ENCODE measurements at places on chromosomes 2 and 18. TPM values are rescaled to one million over a fixed set of nuclear protein-coding genes. Genes with fewer than 3 reads are reported as not detected.

DNA sequence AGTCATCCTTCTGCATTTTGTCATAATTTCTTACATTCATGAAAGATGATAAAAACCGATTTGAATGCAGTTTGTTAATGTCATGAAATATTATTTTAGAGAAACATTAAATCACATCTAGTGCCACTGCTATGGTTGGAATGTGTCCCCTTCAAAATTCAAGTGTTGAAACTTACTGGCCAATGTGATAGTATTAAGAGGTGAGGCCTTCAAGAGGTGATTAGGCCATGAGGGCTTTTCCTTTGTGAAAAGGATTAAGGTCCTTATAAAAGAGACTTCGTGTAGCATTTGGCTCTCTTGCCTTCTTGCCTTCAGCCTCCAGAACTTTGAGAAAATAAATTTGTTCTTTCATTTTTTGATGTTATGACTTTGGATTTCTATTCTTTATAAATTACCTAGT is 117.2 kb downstream of the RGPD3 start:
- no peak for DNase-seq

GRCh38 chr2:143254110-143254509 is 124.9 kb downstream of the ARHGAP15 start:
- DNase-seq = no peak

DNA sequence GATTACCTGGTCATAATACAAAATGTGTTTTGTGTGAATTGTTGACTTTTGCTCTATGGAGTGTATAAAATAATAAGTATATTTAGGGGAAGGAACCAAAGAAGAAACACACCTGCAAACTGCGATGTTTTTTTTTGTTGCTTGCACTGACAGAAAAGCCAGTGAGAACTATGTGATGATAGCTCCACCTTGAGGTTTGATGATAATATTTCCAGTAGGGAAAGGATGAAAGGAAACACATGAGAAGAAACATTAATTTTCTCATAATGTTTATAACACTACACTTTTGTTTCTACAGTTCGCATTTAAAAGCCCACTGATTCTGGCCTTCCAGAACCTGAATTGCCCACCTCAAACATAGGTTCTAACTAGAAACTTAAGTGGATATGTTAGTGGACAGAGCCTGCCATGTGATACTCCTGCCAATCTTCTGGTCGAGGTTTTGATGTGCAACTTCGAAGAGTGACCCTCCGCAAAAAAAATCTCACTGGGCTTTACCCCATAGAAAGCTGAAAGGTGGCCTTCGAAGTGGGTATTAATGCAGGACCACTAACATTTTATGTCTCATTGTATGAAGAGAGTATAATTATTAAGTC is 476.4 kb upstream of the SPHKAP start:
- DNase-seq = peak; percentile 12

DNA sequence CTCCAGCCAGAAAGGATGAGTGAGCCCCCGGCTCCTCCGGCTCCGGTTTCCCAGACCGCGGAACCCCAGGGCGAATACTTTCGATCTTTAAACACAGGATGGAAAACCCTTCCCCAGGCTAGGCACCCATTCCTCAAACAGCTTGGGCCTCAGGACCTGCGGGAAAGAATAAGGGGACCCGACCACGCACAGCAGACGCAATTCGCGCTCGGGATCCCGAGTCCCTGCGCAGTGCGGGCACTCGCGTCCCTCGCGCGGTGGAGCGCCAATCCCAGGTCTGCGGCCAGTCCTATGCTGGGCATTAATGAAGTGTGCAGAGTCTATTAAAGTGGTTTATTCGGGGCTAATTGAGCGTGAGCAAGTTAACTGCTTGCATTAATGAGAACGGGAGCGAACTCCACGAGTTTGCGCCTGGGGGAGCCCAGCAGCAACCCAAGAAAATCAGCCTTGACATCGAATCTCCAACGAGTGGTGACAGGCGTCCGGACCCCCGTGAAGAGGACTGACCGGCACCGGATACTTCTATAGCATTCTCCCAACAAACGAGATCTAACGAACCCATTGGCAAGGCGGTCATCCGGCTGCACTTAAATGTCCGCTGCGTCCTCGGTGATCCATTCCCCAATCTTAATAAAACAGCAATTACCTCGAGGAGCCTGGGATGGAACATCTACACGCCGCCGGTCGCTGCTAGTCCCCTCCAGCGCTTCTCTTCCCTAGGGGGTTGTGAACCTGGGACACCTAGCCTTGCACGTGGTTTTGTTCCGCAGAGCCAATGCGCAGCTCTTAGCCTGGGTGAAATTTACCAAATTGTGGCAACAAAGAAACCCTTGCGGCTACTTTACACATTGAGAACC is 1.6 kb downstream of the OSR1 start:
- DNase-seq = no peak

DNA sequence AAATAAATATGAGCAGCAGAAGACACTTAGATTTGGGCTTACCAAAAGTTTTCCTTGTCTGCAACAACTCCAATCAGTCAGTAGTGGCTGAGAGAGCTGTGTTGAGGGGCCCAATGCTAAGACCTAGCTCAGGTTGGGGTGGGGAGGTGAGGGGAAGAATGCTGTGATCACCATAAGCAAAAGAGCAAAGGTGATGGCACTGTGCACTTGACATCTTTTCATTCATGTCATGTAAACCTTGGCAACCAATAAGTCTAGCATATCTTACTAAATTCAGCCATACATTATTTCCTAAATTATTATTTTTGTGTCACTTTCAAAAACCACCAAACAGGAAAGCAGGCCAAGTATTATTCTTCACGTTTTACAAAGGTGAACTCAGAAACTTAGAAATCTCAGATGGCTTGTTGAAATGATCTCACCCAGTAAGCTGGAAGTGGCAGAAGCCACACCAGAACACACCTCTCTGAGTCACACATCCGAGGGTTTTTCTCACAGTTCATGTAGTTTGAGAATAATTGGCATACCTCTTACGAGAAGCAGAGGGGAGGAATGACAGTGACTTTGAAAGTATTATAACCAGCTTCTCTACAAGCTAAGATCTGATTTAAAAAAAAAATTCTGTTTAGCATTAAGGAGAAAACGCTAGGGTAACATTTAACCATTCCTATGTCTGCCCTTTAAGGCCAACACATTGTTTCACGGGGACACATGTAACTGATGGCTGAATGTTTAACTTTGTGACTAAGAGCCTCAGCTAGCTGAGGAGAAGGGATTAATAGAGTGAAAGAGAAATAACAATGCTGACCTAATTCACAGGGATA is 43.3 kb upstream of the SETBP1 start:
- DNase-seq = peak; percentile 82

- peak; percentile 77 for DNase-seq
Measured at GRCh38 chr2:166632616-166633015, 138.6 kb upstream of the SCN7A start.

DNA sequence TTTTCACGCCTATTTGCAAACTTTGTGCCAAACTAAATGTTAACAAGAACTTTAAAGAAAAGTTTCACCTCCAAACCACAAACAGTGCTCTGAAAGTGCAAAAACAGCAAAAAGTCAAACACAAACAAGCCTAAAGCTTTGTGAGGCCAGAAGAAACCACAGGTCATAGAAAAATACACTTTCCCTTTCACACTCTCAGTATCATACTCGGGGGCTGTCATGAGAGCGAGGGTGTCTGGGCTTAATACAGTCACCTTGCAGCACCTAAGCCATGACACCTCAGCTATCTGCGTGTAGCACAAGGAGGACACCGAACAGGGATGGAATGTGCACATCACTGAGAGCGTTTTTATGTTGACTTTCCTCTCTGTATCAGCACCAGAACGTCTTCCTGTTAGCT is 26.6 kb upstream of the SEH1L start:
- no peak for DNase-seq

GRCh38 chr18:23244401-23244800 is 109.1 kb downstream of the CABLES1 start:
- DNase-seq = no peak

GRCh38 chr2:178419123-178419522 is 31.9 kb downstream of the PRKRA start:
- DNase-seq = no peak

- no peak for DNase-seq
Measured at GRCh38 chr18:36813101-36813775, 15.6 kb downstream of the TPGS2 start.

- DNase-seq = no peak
Measured at GRCh38 chr2:198660501-198660900, 797.2 kb downstream of the SATB2 start.

- DNase-seq = no peak
Measured at GRCh38 chr2:114642988-114643553, 200.6 kb downstream of the DPP10 start.

GRCh38 chr2:70496819-70497218 is 56.8 kb downstream of the TGFA start:
- DNase-seq = peak; percentile 31

- no peak for DNase-seq
Measured at GRCh38 chr2:161427664-161428587, 11.8 kb downstream of the TBR1 start.

- no peak for DNase-seq
Measured at GRCh38 chr18:29556070-29556469, 1379.1 kb upstream of the CDH2 start.

- no peak for DNase-seq
Measured at GRCh38 chr2:234676783-234677450, 180.0 kb upstream of the ARL4C start.

DNA sequence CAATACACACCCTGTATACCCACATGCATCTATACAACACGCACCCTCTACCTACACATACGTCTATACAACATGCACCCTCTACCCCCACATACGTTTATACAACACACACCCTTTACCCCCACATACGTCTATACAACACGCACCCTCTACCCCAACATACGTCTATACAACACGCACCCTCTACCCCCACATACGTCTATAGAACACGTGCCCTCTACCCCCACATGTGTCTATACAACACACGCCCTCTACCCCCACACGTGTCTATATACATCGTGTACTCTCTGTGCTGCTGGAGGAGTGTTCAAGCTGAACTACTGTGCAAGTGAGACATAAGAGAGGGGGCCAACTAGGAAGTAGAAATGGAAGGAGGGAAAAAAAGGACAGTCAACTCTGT is 621.7 kb upstream of the HS6ST1 start:
- no peak for DNase-seq

GRCh38 chr18:41767960-41768359 is 187.1 kb upstream of the PIK3C3 start:
- DNase-seq = no peak

- no peak for DNase-seq
Measured at GRCh38 chr18:35371412-35372195, 5.5 kb downstream of the ZNF396 start.

DNA sequence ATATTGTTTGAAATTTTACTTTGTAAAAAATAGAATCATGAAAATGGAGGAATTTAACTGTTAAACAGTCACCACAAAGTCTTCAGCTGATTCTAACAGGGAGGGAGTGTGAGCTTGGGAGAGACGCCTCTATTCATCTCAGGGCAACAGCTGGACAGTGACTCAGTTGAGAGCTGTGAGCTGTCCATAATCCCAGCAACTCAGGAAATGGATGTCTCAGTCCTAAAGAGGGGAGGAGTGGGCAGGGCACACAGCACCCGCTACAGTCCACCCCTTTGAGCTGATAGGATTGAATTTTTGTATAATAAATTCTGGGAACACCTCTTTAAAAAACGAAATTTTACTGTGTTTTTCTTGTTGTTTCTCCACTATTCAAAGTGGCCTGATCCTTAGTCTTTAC is 255.1 kb upstream of the THUMPD2 start:
- DNase-seq = no peak

DNA sequence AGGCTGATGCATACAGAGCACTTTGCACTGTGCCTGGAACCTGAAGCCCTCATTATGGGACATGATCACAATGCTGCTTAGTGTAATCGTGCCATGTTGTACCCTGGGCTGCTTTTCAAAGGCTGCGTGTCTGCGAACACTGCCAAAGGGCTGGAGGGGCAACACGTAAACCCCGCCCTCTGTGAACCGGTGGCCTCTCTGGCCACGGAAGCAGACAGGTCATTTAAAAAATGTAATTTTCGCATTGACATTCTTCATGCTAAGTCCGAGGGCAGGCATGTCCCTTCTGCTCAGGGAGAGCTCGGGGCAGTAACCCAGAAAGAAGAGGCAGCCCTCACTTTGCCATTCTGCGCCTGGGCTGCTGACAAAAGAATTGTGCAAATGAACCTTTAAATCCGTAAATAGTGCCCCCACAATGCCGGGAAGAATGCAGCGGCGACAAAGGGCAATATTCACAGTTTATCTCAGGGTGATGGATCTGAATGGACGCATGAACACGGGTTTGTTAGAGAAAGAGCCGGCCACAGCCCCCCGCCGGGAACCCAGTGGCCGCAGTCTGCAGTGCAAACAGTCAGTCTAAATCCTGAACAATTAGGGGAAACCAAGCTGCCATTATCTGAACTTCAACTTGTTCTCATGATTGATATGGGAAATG is 226.1 kb downstream of the MYCN start:
- no peak for DNase-seq

DNA sequence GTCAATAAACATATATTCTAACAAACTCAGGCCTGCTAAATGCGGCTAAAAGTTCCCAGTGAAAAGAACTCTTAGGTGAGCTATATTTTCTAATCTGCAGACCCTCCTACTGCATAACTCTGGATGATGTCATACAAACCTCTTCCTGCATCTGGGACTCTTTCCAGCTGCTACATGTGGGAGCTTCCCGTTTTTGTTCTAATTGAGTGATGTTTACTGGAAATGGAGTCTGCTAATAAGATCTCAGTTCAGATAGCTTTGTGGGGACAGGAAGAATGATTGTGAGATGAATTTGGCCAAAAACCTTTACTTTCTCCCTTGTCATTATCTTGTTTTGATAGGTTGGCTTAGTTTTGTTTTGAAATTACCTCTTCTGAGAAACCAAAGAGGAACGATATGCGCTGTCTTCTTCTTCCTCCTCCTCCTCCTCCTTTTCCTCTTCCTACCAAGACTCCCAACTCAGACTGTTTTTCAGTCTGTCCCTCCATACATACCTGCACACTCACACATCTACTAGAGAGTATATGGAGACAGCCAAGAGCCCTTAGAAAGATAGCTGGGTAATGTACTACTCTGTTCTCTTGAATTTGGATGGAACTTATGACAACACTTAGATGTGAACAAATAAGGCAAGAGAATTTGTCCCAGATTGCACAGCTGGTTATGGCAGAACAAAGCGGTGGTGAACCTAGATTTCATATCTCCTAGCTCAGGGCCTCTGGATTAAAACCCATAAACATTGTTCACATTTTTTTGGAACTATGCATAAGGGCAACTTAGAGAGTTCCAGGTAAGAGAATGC is 39.8 kb upstream of the AAK1 start:
- DNase-seq = no peak

- peak; percentile 25 for DNase-seq
Measured at GRCh38 chr18:75208155-75208835, 644 bp downstream of the PTGR3 start.

GRCh38 chr2:241814643-241815476 is 5.9 kb downstream of the NEU4 start:
- DNase-seq = no peak

The GEN1 gene
- 5.5 TPM for total RNA-seq

The IL36RN gene
- not detected for total RNA-seq

The HAAO gene
- not detected for total RNA-seq

The STK36 gene
- total RNA-seq = 7.3 TPM

The FHOD3 gene
- 7.8 TPM for total RNA-seq

The C2orf66 gene
- total RNA-seq = not detected

The GREB1L gene
- 0.72 TPM for total RNA-seq

The GDF7 gene
- 0.72 TPM for total RNA-seq

The GCA gene
- total RNA-seq = 27.5 TPM
